ENCODE measurements at places on chromosomes 12 and 14.

DNA sequence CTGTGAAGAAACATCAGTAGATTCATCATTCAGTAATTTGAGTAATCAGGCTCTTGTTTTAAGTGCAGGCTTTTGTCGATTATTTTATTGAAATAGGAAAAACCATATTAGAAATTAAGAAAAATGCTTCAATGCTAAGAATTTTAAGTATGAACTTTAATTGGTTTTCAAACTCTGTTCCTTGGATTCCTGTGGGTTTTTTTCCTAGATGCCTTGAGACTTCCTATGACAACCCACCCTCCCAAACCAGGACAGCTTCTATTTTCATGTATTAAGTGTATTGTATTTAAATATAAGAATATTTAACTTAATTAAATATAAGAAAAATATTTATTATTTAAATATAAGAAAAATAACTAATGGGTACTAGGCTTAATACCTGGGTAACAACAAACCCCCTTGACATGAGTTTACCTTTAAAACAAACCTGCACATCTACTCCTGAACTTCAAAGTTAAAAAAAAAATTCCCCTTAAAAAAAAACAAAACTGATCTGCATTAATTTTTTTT, 3.0 kb downstream of the ARHGAP5 start:
- DNase-seq: no peak

DNA sequence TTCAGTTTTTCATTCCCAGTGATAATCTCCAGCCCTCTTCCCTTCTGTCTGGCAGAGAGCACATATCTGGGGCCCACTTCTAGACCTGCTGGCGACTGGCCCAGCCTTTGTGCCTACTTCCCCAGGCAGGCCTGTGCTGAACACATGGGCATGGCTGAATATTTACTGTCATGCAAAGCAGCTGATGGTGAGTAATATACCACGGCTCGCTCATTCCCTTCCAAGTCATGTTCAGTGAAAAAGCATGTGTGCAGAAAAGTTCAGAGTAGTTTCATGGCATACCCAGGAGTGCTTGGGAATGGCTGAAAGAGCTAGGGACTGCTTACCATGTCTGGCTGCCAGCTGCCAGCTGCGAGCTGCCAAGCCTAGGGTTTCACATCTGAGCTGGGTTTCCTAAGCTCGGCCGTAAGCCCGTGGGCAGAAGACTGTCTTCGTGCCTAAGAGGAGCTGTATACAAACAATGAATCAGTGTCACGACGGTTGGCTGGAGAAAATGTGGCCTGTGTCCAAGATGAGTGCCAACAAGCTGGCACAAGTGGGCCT, 179.9 kb upstream of the PELI2 start:
- DNase-seq: no peak

DNA sequence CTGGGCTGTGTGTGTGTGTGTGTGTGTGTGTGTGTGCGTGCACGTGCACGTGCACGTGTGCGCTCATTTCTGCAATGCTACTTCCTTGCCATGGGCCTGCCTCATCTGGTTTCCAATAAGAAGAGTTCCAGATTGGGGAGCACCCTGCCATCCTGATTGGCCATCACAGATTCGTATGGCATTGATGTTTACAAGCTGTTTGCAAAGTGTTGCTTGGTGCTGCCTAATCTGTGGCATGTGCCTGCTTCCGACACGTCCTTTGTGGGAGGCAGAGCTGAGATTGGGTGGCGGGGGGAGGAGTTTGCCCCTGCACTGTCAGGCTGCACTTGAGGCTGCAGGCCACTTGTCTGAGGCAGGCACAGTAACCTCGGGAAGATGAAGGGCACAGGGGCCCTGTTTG, 39.2 kb downstream of the SAMD4A start:
- DNase-seq: no peak

DNA sequence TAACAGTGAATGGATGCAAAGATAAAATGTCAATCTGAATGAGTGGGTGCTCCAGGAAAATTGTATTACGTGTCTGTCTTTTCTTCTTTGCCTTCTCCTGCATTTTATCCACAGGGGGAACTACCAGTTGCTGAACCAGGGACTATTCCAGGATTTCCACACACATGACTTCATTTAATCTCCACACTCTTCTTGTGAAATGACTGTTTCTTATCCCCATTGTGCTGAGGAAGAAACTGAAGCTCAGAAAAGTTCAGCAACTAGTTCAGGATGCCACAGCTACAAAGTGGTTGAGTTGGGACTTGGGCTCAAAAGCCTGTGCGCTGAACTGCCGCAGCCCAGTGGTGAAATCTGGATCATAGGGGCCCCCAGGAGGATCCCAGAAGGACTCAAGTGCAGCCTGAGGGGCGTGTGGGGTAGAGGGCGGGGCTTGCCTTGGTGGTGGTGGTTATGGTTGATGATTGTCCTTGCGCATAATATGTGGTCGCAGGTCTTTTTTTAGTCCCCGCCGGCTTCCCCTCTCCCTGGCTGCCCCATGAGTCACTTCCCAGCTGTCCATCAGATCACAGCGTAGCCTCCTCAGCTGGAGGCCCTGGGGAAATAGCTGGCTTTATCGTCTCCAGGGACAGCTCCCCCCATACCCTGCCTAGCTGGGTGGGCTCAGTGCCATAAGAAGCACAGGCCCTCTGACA, 235.2 kb upstream of the CRY1 start:
- DNase-seq: no peak

GRCh38 chr12:124780752-124781685, 82.6 kb downstream of the SCARB1 start:
- no peak for DNase-seq

DNA sequence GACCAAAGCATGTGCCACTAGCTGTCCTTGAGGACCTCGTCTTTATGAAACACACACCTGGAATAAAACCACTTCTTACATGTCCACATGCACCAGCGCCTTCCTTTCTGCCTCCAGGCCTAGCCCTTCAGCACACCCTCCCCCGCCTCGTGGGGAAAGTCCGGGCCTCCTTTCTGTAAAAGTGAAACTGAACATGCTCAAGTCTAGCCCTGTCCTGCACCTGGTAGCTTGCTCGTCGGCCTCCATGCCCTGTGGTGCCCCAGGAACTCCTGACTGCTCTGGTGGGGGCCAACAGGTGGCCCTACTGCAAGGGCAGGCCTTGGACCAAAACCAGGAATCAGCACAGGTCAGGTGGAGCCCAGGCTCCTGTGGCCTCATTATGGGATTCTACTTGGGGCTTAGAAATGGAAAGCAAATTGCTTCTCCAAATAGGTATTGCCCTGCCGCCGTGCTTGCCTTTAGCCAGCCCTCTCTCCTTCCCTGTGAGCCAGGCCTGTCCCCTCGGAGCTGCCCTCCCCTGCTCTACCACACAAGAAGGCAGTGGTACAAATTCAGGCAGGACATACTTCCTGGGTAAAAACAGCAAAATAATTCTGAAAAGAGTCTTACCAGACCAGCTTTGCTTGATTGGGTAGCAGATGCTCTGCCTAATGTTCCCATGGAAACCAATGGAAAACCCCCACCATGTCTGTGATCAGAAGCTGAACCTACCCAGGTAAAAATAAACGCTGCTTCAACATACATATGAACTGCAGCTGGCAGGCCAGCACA, 43.5 kb downstream of the ERH start:
- peak; percentile 62 for DNase-seq
